Frontal cortex (tissue), 4 donors: ENCODE measurements at places on chromosomes 16 and 17. TPM values are rescaled to one million over a fixed set of nuclear protein-coding genes. Genes with fewer than 3 reads are reported as not detected.
A peak's percentile ranks its signal among the peaks of the same experiment; 100 is the strongest.

DNA sequence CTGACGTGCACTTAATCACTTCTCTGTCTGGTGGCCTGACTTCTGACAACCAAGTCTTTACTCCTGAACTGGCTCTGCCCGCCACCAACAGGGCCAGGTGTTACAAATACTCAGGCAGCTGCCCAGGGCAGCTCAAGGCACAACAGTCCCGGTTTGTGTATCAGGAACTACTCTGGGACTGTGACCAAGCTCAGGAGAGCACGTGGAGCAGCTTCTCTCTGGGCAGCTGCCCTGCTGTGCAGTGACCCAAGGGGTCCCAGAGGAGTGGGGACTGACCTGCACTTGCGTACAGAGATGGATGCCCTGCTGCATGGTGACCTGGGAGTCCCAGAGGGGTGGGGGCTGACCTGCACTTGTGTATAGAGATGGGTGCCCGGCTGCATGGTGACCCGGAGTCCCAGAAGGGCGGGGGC lies 21.9 kb downstream of the LITAFD start:
- DNase-seq, result no peak

GRCh38 chr17:50959341-50959740 lies 93.2 kb upstream of the TOB1 start:
- DNase-seq, result no peak

DNA sequence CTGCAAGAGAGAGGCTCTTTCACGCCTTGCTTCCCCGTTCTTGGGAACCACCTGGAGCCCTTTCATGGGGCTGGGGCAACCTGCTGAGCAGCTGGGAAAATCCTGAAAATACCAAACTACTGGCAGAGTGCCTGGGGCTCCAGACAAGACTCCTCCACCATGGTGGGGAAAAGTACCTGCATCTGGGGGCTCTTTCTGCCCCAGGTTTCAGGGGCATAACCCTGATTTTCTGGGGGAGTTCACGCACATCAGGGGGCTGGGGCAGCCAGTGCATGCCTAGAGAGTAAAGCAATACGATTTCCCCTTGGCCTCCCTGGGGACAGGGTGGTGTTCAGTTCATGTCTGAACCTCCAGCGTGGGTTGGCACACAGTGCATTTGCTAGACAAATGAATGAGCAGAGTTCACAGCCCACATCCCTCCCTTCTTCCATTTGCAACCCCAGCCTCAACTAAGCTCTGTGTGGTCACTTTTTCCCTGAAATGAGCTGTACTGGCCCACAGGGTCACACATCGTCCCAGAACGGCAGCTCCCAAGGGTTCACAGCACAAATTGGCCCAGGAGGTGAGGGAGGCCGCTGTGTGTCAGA lies 5.2 kb upstream of the CDC42EP4 start:
- DNase-seq, result no peak

OSGIN1 gene
- total RNA-seq, result not detected

DNA sequence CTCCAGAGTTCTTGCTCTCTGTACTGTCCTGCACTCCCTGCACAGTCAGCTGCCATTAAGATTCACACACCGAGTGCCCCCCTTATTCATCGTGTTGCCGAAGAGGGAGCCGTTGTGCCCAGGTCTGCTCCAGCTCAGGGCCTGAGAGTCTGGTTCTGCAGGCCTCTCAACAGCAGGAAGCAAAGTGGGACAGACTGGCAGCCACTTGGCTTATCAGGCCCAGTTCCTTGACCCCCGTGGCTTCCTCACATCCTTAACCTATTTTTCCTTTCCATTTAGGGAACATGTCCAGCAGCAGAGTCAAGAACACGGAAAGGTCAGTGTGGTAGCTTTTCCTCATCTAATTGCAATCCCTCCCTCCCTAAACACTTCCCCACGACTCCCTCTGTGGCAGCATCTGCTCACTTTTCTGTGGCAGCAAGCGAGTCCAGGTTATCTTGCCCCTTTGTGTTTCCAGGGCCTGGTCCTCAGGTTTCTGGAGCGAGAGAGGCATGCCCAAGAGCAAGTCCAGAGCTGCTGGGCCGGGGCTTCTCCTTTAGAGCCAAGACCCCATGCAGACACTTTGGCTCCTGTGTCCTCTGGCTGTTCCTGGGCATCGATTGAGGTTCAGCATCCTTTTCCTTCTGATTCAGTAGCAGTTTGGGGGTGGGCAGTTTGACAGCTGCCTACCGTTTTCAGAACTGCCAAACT lies 22.1 kb upstream of the ADAM11 start:
- DNase-seq, result no peak

GRCh38 chr17:67629971-67630320 lies 87.8 kb upstream of the NOL11 start:
- DNase-seq, result peak; percentile 50

- no peak for DNase-seq
Observed at GRCh38 chr16:64445649-64446048, 676.2 kb downstream of the CDH11 start.

C17orf107 gene
- 2.4 TPM for total RNA-seq

DNA sequence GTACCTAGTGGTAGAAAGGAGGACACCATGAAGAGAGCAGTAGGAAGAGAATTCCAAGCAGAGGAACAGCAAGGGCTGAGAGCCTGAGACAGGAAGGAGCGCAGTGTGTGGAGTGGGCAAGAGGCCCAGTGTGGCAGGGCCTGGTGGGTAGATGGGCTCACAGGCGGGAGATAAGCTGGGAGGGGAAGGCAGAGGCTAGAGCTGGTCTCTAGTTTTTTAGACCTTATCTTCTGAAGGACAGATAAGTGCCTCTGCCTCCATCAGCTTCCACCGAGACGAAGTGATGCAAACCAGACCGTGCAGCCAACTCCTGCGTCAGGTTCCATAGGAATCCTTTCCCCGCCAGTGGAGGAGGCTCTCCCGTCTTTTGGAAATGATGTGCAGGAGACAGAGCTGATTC lies 33.6 kb downstream of the CDH1 start:
- DNase-seq, result no peak

DNA sequence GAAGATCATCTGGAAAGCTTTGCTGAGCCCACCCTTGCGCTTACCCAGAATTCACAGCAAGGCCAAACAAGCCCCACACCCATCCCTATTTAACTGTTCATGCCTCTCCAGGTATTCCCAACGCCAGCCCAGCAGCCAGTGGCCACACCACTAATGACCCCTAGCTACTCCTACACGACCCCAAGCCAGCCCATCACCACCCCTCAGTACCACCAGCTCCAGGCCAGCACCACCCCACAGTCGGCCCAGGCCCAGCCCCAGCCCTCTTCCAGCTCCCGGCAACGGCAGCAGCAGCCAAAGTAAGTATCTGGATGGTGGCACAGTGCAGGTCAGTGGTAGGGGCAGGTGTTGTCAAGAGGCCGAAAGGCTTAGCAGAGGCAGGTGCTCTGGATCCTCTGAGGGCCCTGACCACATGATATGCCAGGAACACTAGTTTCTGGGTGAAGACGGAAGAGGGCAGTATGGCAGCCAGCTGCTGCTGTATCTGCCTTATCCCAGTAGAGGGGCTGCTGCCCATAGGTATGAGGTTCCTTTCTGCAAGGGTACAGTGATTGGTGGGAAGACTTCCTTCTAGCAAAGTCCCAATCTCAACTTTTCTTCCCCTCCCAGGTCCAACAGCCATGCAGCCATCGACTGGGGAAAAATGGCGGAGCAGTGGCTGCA lies 10.7 kb downstream of the PROCA1 start:
- no peak for DNase-seq

DNA sequence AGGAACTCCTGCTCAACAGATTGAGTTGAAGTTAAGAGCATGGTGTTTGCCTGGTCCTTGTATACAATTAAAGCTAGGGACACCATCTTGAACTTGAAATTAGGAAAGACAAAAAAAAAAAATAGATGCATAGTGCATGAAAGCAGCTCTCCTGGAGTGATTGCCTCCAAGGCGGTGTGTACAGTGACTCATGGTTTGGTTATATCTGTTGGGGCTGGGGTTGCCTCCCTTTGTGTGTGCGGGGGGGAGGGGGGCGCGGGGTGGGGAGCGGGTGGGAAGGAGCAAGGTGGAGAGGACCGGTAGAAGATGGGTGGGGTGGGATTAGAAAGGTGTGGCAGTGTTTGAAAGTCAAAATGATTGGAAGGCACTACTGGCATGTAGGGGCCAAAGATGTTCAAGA lies 3.4 kb downstream of the TMED6 start:
- no peak for DNase-seq

DNA sequence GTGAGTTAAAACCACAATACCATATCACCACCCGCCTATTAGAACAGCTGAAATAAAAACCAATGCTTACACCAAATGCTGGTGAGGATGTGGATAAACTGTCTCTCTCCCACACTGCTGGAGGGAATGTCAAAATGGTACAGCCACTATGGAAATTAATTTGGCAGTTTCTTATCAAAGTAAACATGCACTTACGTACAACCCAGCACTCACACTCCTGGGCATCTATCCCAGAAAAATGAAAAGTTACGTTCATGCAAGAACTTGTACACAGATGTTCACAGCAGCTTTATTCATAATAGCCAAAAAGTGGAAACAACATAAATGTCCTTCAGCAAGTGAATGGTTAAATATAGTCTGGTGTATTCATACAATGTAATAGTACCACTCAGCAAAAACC lies 173.2 kb upstream of the MYOCD start:
- no peak for DNase-seq

NDRG4 gene
- 230 TPM for total RNA-seq

SP2 gene
- 0.82 TPM for total RNA-seq

KIF2B gene
- not detected for total RNA-seq

RNF157 gene
- 18.3 TPM for total RNA-seq

GRCh38 chr17:35213412-35213940 lies 19.3 kb upstream of the SLC35G3 start:
- no peak for DNase-seq
